ENCODE measurements at places on chromosomes 12 and 14.

DNA sequence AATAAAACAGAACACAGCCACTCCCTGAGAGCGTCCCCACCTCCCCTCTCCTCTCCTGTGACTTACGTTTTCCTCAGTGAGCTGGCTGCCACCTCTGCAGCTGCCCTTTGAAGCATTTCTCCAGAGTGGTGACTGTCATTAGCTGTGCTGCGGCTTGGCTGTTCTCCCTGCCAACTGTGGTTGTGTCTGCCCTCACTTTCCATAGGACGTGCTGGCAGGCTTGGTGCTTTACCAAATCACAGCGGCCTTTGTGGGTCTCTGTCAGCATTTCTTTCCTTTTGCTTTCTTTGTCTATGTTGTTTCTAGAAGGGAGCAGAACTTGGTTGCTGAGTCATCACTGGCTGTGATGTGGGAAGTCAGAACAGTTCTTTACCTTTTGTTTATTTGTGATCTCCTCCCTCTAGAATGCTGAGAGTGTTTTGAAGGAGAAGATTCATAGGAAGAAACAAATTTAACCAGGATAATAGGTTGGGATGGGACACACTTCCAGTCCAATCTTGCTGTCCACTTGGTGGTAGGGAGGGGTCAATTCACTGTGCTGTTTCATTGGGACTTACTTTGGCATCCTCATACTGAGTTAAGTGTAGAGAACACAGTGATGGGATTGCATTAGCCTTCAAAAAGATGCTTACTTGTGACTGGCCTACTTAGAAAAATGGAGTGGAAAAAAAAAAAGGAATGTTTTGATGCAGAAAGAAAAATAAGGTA lies 88.2 kb downstream of the TMX1 start:
- DNase-seq, result no peak

- no peak for DNase-seq
These were observed 11.3 kb downstream of the MED13L start for GRCh38 chr12:116266168-116266601.

DNA sequence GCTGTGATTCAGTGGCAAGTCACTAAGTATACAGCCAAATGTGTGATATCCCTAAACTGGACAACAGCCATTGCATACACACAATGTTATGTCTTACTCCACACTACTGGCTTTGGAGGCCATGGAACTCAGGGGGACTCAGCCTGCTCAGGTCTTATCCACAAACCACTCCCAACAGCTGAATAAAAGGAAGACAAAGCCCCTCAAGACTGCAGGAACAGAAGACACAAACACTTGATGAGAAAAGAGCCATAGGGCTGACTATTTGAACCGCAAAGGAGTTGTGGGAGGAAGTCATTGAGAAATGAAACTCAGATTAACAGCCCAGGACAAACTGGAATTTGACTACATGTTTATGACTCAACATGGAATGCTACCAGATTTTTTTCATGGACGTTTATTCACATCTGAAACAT lies 40.9 kb downstream of the PTGER2 start:
- DNase-seq, result no peak

- DNase-seq, result no peak
These were observed 60.7 kb upstream of the TBX3 start for GRCh38 chr12:114744691-114745090.

DNA sequence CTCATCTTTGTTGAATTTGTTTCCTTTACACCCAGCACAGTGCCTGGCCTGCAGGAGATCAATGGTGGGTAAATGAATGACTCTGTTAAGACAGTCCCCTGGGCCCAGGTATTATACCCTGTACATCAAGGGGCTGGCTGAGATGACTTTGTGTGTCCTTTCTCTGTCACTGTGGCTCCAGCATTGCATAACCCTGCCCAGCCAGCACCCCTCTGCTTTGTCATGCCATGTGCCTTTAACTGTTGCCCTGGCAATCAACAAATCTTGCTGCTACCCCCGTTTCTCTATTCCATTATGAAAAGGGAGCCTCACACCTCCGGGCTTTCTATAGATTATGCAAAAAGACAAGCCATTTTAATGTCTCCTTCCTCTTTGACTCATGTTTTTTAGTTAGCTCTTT lies 7.6 kb upstream of the FLVCR2 start:
- no peak for DNase-seq

GRCh38 chr12:101962486-101962885 lies 85.1 kb downstream of the DRAM1 start:
- no peak for DNase-seq

- peak; percentile 33 for DNase-seq
These were observed at the start of gene NFATC4 for GRCh38 chr14:24367514-24368211. TSS of gene NFATC4 (plus strand) at chr14:24368184. CDS start at chr14:24368341, 157 bp downstream.

- DNase-seq, result no peak
These were observed 125.2 kb downstream of the NTF3 start for GRCh38 chr12:5556946-5557673.

Measured in GM19239 (cell line).